Activated CD8-positive, alpha-beta T cell treated with anti-CD3 and anti-CD28 coated beads for 36 hours (primary cell): ENCODE measurements at places on chromosomes 13 and 19. TPM values are rescaled to one million over a fixed set of nuclear protein-coding genes. Genes with fewer than 3 reads are reported as not detected.

NCAN gene
- total RNA-seq: not detected

TDRD12 gene
- total RNA-seq: 0.13 TPM

UBE2L5 gene
- not detected for total RNA-seq

KLHL1 gene
- total RNA-seq: not detected

CNFN gene
- total RNA-seq: not detected

LIN7B gene
- 2.1 TPM for total RNA-seq

ACTL9 gene
- not detected for total RNA-seq

CACNA1A gene
- 0.29 TPM for total RNA-seq

IGFL3 gene
- not detected for total RNA-seq

ARL11 gene
- 0.29 TPM for total RNA-seq

ZNF835 gene
- total RNA-seq: 3.0 TPM

DCT gene
- 0.07 TPM for total RNA-seq

SLITRK6 gene
- not detected for total RNA-seq

ZNF565 gene
- total RNA-seq: 1.6 TPM

DNA sequence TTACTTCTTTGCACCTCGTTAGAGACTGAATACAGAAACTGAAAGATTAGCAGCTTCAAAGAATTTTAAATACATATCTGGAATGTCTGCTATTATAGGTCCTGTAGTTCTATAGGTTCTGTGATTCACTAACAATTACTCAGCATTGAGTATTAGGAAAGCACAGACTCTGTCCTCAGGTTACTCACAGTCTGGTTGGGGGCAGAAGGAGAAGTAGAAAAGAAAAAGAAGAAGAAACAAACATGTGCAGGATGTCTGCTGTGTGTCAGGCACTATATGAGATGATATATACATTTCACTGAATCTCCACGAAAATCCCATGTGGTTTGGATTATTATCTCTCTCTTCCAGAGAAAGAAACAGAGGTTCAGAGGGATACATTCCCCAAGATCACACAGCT lies 40.1 kb downstream of the SERTM1 start:
- no peaks in the 10 kb centered on the region for H3K4me1 ChIP-seq
- no peak overlapping the region for H3K27ac ChIP-seq
- peaks cover 16% of the 10 kb centered on the region for H3K27me3 ChIP-seq

DNA sequence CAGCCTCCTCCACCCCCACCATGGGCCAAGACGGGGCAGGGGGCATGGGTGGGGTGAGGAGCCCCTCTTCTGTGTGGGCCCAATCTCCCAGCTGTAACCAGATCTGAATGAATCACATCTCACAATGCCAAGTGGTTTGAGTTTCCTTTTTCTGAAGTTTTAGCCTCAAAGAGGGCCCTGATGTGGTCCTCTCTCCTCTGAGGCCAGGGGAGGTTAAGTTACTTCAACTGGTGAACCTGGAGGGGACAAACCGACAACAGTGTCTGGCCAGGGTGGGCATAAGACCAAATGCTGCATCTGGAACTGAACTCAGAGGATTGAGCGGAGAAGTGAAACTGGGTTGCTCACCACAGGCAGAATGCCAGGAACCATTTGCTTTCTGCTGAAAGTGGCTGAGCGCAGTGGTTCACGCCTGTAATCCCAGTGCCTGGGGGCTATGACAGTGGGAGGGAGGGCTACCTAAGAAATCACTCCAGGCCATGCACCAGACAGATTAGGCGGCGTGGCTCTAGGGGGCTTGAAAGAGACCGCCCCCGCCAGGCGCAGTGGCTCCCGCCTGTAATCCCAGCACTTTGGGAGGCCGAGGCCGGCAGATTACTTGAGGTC lies 15.4 kb upstream of the IRGC start:
- no peaks in the 10 kb centered on the region for H3K36me3 ChIP-seq
- H3K4me3 ChIP-seq: peak overlapping the region; percentile 70
- peaks cover 27% of the 10 kb centered on the region for H3K27me3 ChIP-seq
- peak; percentile 20 for DNase-seq

GRCh38 chr13:93416736-93417355 lies 190.2 kb downstream of the GPC6 start:
- no peaks in the 10 kb centered on the region for H3K27me3 ChIP-seq
- no peak overlapping the region for H3K4me3 ChIP-seq
- no peaks in the 10 kb centered on the region for H3K36me3 ChIP-seq
- no peak for DNase-seq
- no peaks in the 10 kb centered on the region for H3K4me1 ChIP-seq

GRCh38 chr13:59701261-59701660 lies 462.5 kb downstream of the DIAPH3 start:
- H3K27me3 ChIP-seq: no peaks in the 10 kb centered on the region
- H3K36me3 ChIP-seq: no peaks in the 10 kb centered on the region
- no peak overlapping the region for H3K27ac ChIP-seq
- DNase-seq: no peak
- no peaks in the 10 kb centered on the region for H3K4me1 ChIP-seq

DNA sequence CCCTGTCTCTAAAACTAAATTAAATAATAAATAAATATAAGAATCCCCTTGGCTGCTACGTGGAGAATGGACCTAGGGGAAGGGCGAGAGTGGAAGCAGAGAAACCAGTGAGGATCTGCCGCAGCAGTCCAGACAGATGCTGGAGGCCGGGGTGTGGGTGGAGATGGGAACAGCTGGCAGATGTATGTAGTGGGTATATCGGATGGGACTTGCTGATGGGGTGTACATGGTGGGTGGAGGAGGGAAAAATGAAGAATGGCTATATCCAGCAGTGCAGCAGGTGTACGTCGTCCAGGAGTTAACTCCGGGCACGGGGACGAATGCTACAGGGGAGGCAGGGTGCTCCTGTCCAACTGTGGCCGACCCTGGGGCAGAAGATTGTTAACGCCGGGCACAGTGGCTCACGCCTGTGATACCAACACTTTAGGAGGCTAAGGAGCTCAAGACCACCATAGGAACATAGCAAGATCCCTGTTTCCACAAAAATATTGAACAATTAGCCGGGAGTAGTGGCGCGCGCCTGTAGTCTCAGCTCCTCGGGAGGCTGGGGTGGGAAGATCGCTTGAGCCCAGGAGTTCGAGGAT lies 654 bp downstream of the CEP89 start:
- H3K4me1 ChIP-seq: peaks cover 8% of the 10 kb centered on the region
- peaks cover 7% of the 10 kb centered on the region for H3K36me3 ChIP-seq
- peak overlapping the region; percentile 88 for H3K27ac ChIP-seq
- no peak for DNase-seq

GRCh38 chr19:35265126-35265899 lies 3.4 kb upstream of the USF2 start:
- no peaks in the 10 kb centered on the region for H3K27me3 ChIP-seq
- peaks cover 22% of the 10 kb centered on the region for H3K4me1 ChIP-seq
- peak overlapping the region; percentile 59 for H3K27ac ChIP-seq
- H3K4me3 ChIP-seq: peak overlapping the region; percentile 92

DNA sequence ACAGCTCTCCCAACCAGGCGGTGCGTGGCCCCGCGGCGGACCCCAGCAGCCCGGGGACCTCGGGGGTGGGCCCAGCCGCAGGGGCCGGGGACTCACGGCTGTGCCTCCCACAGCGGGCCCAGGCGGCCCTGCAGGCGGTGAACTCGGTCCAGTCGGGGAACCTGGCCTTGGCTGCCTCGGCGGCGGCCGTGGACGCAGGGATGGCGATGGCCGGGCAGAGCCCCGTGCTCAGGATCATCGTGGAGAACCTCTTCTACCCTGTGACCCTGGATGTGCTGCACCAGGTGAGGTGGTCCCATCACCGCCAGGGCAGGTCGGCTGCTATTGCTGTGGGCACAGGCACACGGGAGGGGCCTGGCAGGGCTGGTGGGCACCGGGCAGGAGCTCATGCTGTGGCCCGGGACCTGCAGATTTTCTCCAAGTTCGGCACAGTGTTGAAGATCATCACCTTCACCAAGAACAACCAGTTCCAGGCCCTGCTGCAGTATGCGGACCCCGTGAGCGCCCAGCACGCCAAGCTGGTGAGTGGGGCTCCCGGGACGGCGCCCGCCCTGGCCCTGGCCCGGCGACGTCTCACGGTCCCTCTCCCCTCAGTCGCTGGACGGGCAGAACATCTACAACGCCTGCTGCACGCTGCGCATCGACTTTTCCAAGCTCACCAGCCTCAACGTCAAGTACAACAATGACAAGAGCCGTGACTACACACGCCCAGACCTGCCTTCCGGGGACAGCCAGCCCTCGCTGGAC lies 7.3 kb downstream of the PTBP1 start:
- peaks cover 68% of the 10 kb centered on the region for H3K36me3 ChIP-seq
- peaks cover 41% of the 10 kb centered on the region for H3K4me1 ChIP-seq
- no peak for DNase-seq
- H3K27ac ChIP-seq: no peak overlapping the region
- H3K27me3 ChIP-seq: no peaks in the 10 kb centered on the region

DNA sequence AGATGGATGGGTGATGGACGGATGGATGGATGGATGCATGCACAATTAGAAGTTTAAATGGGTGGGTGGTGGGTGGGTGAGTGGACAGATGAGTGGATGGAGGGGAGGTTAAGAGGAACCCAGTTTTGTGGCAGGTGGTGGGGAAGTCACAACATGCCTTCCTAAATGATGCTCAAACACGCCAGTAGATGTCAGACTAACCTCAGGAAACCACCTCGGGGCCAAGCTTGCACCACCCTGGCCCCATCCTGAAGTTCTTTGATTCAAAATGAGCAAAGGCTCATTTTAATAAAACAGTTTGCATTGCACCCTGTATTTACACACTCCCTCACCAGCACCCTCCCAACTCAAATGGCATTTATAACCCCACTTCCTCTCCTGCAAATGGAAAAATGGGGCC lies 91.4 kb upstream of the CACNA1A start:
- peaks cover 6% of the 10 kb centered on the region for H3K27me3 ChIP-seq
- H3K4me1 ChIP-seq: no peaks in the 10 kb centered on the region
- DNase-seq: peak; percentile 63
- no peak overlapping the region for H3K4me3 ChIP-seq
- H3K36me3 ChIP-seq: no peaks in the 10 kb centered on the region

GRCh38 chr19:58021541-58022282 lies 12.1 kb upstream of the ZSCAN1 start:
- peaks cover 1% of the 10 kb centered on the region for H3K4me1 ChIP-seq
- no peak overlapping the region for H3K27ac ChIP-seq
- peaks cover 4% of the 10 kb centered on the region for H3K27me3 ChIP-seq
- peak; percentile 81 for DNase-seq
- H3K36me3 ChIP-seq: no peaks in the 10 kb centered on the region

DNA sequence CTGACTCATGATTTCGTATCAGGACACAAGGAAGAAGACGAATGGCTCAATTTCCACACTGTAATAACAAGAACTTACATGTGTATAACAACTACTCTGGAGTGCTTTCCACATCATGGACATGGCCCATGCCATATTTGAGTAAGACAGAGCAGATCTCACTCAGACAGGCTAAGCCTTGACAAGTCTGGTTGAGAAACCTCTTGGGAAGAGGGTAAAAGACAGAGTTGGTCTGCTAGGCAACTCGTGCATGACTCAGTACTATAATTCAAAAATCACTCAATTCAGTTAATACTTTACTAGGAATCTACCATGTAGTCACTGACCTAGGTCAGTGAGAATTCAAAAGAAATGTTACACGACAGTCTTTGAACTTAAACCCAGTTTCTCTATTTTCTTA lies 5.7 kb upstream of the THSD1 start:
- no peak overlapping the region for H3K4me3 ChIP-seq
- no peak for DNase-seq
- H3K4me1 ChIP-seq: no peaks in the 10 kb centered on the region
- peaks cover 16% of the 10 kb centered on the region for H3K36me3 ChIP-seq
- H3K27ac ChIP-seq: no peak overlapping the region

DNA sequence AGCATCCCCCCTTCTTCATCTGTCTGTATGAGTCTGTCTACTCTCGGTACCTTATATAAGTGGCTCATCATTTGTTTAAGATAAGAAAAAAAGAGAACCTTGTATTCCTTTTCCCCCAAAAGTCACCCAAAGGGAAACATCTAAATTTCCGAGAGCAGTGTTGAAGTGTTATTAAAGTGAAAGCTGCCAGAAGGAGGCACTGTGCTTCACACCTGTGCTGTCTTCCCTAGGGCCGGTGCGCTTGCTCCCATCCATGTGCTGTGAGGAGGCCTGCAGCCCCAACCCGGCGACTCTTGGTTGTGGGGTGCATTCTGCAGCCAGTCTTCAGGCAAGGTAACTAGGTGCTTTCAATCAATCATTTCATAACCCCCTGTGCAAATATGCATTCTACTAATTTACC lies 97.5 kb downstream of the TNFRSF19 start:
- H3K36me3 ChIP-seq: no peaks in the 10 kb centered on the region
- peaks cover 2% of the 10 kb centered on the region for H3K27me3 ChIP-seq
- H3K27ac ChIP-seq: no peak overlapping the region
- H3K4me3 ChIP-seq: no peak overlapping the region
- DNase-seq: peak; percentile 4

GRCh38 chr13:40064154-40065097 lies 409.0 kb downstream of the COG6 start:
- H3K4me1 ChIP-seq: peaks cover 30% of the 10 kb centered on the region
- DNase-seq: no peak
- H3K27ac ChIP-seq: no peak overlapping the region
- peaks cover 2% of the 10 kb centered on the region for H3K27me3 ChIP-seq
- no peaks in the 10 kb centered on the region for H3K36me3 ChIP-seq

GRCh38 chr19:1822210-1822609 lies 10.1 kb upstream of the ATP8B3 start:
- H3K4me3 ChIP-seq: no peak overlapping the region
- peaks cover 22% of the 10 kb centered on the region for H3K36me3 ChIP-seq
- H3K4me1 ChIP-seq: peaks cover 5% of the 10 kb centered on the region
